ENCODE measurements at places on chromosomes 3 and 15.

DNA sequence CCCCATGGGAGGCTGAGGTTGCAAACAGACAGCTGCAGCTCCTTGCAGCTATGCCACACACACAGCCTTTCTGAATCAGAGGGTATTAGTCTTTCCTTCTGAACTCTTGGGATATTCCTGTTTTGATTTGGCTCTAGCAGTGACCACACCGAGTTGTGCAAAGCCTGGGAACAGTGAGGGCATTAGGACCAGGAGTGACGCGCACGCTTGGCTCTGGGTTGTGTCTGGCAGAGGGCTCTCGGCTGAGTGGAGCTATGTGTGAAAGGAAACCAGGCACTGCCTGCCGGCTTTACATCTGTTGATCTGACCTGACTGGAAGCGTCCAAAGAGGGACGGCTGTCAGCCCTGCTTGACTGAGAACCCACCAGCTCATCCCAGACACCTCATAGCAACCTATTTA is at the start of gene GALNT15:
TSS of gene GALNT15 (plus strand) at position 292 of the 400 bp plus-strand sequence. CDS start 472 bp downstream, outside the sequence.
- no peak for DNase-seq

- DNase-seq, result no peak
Observed at GRCh38 chr15:25793354-25794050, 69.6 kb downstream of the ATP10A start.

DNA sequence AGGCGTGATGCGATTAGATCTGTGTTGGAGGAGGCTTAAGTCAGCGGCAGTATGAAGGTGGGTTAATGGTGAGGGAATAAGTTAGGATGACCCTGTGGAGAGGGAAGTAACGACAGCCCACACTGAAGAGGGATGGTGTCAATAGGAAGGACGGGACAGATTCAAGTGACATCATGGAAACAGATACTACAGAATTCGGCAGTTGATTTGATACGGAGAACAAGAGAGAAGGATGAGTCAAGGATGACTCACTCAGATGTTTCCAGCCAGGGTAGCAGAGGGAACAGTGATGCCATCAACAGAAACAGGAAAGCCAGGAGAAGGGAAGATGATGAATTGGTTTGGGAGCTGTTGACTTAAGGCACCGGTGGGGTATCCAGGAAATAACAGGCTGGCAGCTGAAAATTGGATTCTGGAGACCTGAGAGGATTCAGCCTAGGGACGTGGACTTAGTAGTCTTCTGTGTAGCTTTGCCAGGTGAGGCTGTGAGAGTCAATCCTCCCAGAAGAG is 38.0 kb downstream of the SHC4 start:
- no peak for DNase-seq

GRCh38 chr15:33852570-33852969 is 115.7 kb upstream of the CHRM5 start:
- no peak for DNase-seq

GRCh38 chr3:100563652-100564211 is 45.7 kb upstream of the ADGRG7 start:
- DNase-seq, result no peak

GRCh38 chr3:72152551-72153476 is 367.9 kb upstream of the PROK2 start:
- DNase-seq, result no peak

DNA sequence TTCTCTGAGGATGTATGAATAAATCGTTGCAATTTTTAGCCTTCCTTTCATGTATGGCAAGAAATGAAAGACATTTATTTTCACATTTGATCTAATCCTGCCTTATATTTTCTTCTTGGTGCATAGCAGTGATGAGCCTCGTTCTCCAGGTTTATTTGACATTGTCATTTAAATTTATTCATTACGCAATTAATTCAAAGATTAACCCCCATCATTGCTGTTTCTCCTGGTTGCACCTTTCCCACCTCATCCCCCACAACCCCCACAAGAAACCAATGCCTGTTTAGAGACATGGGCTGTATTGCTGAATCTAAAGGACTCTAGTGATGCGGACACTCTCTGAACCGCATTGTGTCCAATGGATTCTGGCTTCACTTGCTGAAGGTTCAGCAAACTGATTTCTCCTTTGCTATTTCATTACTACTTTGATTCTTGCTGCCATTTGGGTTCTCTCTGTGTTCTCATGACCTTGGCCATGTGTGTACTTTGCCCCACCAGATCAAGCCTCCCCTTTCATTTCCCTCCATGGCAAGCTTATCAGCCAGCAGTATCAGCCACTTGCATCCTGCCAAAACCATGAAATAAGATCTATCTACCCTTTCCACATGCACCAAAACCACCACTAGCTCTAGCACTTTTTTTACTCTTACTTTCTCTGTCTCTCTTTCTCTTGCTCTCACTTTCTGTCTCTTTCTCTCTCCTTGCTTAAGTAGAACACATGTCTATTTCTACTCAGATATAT is 382.7 kb downstream of the GBE1 start:
- DNase-seq, result no peak

GRCh38 chr15:25905140-25905539 is 42.0 kb upstream of the ATP10A start:
- DNase-seq, result no peak

DNA sequence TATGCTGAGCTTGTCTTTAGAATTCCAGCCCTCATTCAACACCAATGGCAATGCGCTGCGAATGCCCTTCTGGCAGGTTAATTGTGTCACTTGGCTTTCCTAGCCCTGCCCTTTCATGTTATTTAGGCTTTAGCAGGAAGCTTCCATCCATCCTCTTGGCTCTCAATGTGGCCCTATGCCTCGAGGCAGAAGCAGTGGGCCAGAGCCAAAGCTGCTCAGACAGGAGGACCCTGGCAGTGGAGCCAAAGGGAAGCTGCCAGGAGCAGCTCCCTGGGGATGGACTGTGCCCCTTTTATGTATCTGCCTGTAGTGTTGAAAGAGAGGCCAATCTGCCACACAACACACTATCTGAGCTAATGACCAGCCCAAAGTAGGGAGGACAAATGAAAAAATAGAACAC is 376.4 kb downstream of the CTNNB1 start:
- no peak for DNase-seq

- no peak for DNase-seq
Observed at GRCh38 chr15:100902436-100903167, 16.6 kb upstream of the LRRK1 start.

GRCh38 chr3:39068556-39068955 is 16.7 kb downstream of the WDR48 start:
- no peak for DNase-seq

DNA sequence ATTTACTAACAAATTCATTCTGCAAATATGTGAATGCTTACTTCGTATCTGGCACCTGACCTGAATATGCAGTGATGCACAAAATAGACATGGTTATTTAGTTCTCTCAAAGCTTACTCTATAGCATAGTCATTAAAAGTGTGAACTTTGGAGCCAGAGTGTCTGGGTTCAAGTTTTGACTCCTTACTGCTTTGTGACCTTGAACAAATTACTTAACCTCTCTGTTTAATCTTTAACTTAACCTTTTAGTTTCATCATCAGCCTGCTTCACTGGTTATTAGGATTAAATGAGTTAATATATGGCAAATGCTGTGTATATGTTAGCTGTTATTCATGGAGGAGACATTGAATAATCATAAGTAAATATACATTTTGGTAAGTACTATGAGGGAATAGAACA is 12.1 kb upstream of the MGA start:
- no peak for DNase-seq

- no peak for DNase-seq
Observed at GRCh38 chr3:136604961-136605360, 147.2 kb downstream of the STAG1 start.

DNA sequence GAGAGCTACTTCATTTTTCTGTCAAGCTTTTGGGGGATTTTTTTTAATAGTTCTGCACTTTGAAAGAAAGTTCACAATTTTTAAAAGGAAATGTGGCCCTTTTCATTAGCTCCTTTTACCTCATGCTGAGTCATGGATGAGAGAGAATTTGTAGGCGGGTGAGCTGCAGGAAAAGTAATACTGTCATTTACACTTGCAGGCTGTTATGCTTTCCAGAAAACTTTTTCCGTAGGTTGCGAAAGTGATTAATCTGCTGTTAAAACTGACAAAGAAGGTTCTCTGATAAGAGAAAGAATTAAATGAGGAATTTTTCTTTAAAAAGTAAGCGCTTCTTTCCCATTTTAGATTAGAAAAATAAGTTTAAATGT is 430.2 kb downstream of the LPP start:
- no peak for DNase-seq

DNA sequence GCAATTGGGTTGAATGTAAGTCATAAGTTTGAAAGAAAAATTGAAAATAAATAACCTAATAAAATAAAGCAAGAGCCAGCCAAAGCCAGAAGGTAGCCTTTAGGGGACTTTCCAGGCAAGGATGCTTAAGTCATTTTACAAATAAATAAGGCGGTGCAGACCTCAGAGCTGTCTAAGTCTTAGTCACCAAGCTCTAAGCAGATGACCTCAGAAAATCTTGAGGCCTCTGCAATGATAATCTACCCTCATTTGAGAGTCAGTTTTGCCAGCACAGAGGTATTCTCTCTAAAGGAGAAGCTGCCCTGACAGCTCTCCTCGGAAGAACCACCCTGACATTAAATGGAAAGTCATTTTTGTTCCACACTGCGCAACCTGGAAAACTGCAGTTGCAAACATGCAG is 113.9 kb downstream of the OXNAD1 start:
- DNase-seq, result no peak

GRCh38 chr3:90095811-90096210 is 988.4 kb downstream of the EPHA3 start:
- DNase-seq, result no peak

DNA sequence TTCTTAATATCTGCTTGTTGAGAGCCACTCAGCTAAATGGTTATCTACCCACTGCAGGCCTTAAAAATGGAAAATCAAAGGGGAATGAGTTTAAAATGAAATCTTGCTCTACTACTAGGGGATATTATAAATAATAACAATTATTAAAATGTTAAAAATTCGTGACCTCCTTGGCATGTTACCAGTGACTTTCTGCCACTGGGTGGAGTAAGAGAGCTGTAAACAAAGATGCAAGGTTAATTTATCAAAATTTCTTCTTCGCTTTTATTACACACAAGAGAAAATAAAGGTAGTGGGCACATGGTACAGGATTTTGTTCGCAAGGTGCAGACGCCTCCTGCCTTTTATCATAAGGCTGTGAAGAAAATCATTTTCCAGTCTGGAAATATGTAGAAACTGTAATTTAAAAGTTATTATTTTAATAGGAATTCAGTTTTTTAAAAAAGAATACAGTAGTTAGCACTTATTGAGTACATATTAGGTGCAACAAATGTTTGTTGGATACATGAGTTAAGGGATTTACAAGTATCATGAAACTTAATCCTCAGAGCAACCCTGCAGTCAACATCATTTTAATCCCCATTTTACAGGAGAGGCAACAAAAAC is 272.6 kb downstream of the SUCLG2 start:
- no peak for DNase-seq

DNA sequence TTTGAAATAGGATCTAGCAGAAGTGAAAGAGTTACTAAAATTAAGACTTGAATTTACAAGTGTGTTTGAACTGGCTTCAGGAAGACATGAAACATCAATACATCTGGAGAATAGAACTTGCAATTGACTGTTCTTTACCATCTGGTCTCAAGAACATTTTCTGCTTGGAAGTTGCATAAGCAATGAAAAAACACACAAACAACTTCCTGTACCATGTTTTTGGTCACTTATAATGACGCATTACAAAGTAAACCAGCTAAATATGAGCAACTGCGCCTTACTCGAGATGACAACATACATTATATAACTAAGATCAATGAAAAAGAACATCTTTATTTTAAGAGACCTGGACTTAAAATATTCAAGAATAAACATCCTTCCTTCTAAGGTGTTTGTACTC is 112.5 kb downstream of the TIGIT start:
- no peak for DNase-seq

GRCh38 chr3:13009132-13009945 is 63.9 kb downstream of the IQSEC1 start:
- peak; percentile 25 for DNase-seq

DNA sequence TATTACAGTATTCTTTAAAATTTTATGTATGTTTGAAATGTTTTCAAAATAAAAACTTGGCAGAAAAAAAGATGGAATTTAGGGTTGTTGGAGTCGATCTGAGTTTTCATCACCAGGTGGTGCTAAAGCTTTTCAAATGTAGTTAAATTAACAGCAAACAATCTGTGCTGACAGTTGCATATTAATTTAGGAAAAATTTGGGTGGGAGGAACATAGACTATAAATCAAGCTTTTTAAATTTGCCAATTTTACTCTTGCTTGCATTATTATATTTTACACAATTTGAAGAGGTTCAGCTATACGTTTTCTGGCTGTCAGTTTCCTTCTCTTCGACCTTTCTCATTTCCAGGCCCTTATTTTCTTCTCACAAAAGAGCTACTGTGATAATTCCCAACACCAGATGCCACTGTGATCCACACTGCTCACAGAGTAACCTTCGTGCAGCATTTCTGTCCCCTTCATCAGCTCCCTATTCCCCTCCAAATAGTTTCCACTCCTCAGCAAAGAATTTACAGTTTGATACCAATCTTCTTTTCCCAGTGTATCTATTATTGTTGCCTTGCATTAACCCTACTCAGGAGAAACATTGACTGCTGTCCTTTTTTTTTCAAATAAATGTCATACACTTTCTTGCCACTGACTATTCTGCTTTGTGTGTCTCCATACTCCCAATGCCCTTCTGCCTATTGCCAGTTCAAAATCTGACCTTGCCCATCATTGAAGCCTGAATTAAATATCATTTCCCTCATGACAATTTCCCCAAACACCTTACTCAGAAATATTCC is 53.4 kb upstream of the EIF5A2 start:
- no peak for DNase-seq

DNA sequence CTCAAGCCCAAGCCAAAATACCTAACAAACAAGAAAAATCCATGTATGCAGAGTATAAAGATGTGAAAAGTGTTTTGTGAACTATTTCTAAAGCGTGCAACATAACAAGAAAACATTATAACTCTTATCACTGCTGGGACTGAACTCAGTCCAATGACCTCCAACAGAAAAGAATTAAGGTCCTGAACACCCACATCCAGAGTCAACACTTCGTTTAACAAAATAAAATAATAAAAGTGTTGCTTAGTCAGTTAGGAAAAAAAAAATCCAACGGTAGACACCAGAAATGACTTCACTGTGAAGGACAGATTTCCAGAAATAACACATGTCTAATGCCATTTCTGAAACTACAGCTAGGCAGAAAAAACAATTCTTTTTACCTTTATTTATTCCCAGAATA is 28.0 kb downstream of the MB21D2 start:
- DNase-seq, result no peak

DNA sequence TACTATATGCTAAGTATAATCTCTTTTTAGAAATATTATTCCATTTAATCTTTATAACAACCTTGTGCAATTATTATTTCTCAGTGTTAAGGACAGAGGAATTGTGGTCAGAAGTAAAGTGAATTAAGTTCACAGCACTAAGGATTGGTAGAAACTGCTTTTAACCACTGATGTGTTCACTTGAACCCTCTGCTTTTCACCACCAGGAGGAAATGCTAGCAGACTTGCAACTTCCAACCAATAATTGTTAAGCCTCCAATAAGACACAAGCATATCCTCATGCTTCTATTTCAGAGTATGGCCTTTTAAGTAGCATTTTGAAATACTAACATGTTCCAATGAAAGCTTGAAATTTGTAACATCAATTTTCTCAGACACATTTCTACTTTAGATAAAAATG is 527.4 kb downstream of the SI start:
- no peak for DNase-seq
